ENCODE measurements at places on chromosomes 16 and 17.

- no peak for DNase-seq
These were observed 155.9 kb upstream of the IRX5 start for GRCh38 chr16:54774768-54775167.

DNA sequence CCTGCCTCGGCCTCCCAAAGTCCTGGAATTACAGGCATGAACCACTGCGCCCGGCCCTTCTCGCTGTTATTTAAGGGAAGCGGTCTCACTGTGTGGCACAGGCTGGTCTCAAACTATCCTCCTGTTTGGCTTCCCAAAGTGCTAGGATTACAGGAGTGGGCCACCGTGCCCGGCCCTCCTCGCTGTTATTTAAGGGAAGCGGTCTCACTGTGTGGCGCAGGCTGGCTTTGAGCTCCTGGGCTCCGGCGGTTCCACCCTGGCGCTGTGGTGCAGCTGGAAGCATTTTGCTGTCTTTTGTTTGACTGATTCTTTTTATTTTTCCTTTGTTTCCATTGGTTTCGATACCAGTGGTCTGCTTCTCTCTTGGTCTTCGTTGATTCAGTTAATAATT lies 40.7 kb downstream of the FOXK2 start:
- DNase-seq, result no peak

DNA sequence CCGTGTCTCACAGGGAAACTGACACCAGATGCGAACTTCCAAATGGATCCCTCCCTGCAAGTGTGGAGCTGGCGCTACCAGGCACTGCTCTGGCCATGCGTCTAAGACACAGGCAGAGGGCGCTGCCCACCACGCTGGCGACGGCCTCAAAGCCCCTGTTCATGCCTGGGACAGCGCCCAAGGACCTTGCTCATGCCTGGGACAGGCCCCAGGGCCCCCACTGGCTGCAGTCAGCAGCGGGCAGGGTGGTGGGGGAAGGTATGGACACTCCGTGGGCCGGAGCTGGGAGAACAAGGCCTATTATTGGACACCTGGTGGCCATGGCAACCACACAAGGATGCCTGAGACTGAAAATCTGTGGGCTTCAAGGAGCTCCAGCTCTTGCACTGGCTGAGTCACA lies 8.8 kb downstream of the ZG16B start:
- DNase-seq, result peak; percentile 81

DNA sequence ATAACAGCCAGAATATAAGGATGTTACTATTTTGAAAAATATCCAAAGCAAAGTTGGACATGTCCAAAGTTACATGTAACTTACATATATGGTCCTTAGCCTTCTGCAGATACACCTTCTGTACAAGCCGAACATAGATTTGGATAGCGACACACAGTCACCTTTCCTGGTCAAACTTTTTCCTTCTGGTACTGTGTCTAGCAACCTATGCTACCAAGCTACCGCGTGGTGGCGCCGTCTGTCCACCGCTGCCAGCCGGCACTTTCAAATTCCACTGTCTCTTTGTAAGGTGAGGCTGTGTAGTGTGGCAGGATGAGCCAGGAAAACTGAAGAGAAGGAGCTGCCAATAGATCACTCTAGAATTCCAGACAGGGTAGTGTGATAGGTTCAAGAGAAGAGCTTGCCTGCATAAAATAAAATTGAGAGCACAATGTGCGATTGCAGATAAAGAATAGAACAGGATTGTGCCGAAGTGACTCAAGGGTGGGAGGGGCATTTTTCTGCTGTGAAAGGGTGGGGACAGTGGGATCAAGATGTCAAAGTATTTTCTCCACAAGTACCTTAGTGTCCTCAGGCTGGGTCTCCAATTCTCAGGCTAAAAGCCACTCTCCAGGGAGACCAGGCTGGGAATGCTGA lies 366.9 kb downstream of the SLC39A11 start:
- peak; percentile 79 for DNase-seq

DNA sequence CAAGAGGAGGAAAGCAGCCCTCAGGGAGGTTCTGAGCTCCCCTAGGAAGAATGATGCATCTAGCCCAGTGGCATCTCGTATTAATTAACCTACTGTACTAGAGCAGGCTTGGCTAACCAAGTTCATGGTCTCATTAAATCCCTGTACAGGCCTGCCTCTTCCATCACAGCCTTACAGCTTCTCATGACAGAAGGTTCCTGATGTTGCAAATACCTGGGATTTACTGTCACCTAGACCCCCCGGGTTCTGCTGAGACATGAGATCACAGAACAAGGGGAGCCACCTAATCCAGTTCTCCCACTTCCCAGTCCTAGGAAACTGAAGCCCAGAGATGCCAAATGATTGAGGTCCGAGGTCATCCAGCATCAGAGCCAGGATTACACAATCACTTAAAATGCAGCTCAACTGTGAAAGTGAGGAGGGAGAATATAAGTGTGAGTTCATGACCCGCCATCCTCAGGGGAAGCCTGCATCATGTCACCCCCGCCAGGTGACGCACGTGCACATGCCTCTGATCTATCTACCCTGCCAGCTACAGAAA lies 23.9 kb downstream of the ACLY start:
- DNase-seq, result peak; percentile 98

GRCh38 chr16:83455716-83456115 lies 352.1 kb upstream of the HSBP1 start:
- no peak for DNase-seq

DNA sequence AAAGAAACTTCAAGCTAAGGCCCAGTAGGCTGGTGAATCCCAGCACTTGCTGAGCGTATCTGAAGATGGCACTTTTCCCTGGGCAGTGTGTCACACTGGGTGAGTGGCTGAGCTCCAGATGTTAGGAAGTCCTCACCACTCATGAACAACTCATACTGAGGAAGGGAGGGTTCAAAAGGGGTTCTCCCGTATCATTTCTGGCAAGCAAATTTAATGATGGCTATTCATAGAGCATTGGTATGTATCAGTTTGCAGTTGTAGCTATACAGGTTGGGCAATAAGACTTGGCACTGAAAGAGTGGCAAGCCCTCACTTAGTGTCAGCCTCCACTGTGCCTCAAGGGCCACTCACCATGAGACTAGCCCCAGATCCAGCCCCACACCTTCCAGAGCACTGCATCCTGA lies 10.7 kb downstream of the GFOD2 start:
- DNase-seq, result no peak

Data from trophoblast cell (in vitro differentiated cells and primary cell).